ENCODE measurements at places on chromosomes 12 and 14. TPM values are rescaled to one million over a fixed set of nuclear protein-coding genes. Genes with fewer than 3 reads are reported as not detected.

The NINJ2 gene
- polyA plus RNA-seq = 12.3 TPM

The SDR9C7 gene
- not detected for polyA plus RNA-seq

The RAP1B gene
- polyA plus RNA-seq = 258 TPM

The SIX4 gene
- not detected for polyA plus RNA-seq

The HELB gene
- polyA plus RNA-seq = under 0.01 TPM

The SMIM41 gene
- polyA plus RNA-seq = not detected

The KRT82 gene
- not detected for polyA plus RNA-seq

The MYL2 gene
- 22.8 TPM for polyA plus RNA-seq

Measured in sigmoid colon (tissue), 7 donors.